ENCODE measurements at places on chromosomes 4 and X.

GRCh38 chr4:164847967-164848649, 28.9 kb upstream of the APELA start:
- no peak for DNase-seq

GRCh38 chrX:107758231-107758766, 17.3 kb downstream of the TSC22D3 start:
- DNase-seq = no peak

- no peak for DNase-seq
Observed at GRCh38 chr4:173858471-173858870, 328.4 kb upstream of the HAND2 start.

GRCh38 chr4:139647184-139647583, 18.4 kb upstream of the MGST2 start:
- no peak for DNase-seq

DNA sequence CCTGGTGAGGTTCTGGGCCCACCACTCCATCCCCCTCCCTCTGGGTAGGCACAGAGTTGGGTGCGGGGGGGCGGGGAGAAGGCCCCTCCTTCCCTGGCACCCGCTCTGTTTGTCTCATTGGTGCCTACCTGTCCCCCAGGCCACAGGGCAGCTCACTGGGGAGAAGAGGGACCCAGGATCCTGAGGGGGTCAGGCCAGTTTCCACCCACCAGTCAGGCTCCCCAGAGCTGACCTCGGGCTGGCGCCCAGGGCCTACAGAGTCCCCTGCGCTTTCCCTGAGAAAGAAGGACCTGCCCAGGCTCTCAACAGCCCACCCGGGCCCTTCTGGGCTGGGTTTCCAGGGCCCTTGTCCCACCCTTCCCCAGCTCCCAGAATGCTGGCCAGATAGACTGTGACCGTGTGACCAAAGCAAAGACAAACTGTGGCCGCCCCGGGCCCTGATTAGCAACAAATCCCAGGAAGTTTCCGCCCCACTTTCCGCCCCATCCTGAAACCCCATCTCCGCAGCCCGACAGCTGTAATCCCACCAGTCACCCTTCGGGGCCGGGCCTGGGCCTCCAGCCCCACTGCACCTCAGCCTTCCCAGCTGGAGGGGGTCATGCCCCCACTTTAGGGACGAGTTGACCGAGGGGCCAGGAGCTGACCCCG, 33.8 kb upstream of the FGFR3 start:
- DNase-seq = no peak

- no peak for DNase-seq
Observed at GRCh38 chr4:166875821-166876220, 358.5 kb downstream of the SPOCK3 start.

DNA sequence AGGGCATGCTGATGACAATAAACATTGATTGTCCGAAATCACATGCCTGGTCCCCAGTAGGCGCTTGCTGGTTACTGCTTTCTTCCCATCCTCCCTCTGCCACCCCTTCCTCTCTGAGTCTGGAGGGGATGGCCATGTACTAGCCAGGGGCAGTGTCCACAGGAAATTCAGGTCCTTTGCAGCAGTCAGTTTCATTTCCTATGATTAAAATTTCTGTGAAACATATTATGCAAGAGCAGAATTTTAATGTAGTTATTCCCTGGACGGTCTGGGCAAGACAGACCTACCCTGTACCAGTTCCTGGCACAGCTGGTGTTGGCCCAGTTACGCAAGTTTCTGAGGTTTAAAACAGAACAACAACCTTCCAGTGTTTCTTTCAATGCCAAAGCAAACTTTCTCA, 28.2 kb upstream of the TLR2 start:
- no peak for DNase-seq

DNA sequence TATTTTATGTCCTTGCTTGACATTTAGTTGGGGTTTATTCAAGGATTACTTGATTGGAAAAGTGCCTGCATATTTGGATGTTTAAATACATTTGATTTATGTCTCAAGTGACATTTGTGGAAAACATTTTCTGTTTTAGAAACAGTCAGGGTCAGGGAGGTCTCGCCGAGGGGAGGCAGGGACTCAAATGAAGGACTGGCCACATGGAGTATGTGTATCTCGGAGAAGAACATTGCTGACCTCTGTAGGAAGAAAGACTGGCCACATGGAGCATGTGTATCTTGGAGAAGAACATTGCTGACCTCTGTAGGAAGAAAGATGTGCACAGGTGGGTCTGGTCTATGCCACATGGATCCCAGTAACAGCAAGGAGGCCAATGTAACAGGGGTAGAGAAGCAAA, 233.6 kb downstream of the TRIML1 start:
- no peak for DNase-seq

GRCh38 chrX:118156254-118156952, 39.8 kb upstream of the KLHL13 start:
- no peak for DNase-seq

DNA sequence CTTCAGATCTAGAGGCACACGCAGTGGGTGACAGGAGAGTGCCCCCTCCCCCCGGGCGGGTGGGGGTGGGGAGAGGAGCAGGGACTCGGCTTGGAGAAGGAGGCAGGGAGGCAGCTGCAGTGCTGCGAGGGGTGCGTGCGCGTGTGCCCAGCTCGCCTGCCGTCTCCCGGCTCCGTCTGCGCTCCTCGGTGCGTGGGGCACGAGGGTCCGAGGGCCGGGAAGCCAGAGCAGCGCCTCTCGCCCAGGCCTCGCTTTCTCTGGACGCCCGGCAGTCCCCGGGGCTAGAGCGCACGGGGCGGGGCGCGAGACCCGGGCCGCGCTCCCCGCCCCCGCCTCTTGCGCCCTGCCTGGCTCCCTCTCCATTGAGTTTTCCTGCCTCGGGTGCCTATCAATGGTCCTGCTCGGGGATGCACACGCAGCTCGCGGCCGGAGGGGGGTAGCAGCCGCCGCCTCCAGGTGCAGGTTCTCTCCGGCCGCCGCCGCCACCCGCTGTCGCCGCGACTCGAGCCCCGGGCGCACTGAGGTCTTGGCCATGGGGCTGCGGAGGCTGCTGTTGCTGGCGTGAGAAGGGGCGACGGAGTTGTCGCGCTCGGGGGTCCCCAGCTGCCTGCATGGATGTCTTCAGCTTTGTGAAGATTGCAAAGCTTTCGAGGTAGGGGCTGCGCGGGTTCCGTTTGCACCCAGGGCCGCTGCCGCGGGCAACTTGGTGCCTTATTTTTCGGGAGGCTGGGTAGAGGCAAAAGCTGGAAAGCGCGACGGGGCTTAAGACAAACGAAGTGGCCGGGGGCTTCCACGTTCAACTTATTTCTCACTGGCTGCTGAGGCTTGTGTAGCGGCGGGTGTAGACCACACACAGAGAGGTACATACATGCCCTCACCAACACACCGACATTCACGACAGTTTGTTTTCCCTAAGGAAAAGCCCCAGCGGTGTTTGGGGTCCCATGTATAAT, at the start of gene FRMPD4:
Gene FRMPD4 (plus strand): TSS at position 113 of the 953 bp plus-strand sequence. CDS start 499 bp downstream, at position 612.
- no peak for DNase-seq

DNA sequence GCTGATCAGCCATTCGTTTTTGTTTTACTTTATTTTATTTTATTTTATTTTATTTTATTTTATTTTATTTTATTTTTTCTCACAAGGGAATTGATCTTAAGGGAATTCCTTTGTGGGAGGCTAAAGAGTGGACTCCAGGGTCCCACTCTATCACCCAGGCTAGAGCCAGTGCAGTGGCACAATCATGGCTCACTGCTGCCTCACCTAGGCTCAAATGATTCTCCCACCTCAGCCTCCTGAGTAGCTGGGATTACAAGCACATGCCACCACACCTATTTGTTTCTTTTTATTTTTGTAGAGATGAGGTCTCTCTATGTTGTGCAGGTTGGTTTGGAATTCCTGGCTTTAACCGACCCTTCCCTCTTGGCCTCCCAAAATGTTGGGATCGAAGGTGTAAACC, 17.5 kb upstream of the PABPC4L start:
- no peak for DNase-seq

GRCh38 chrX:82748906-82749505, 759.1 kb upstream of the POU3F4 start:
- no peak for DNase-seq

DNA sequence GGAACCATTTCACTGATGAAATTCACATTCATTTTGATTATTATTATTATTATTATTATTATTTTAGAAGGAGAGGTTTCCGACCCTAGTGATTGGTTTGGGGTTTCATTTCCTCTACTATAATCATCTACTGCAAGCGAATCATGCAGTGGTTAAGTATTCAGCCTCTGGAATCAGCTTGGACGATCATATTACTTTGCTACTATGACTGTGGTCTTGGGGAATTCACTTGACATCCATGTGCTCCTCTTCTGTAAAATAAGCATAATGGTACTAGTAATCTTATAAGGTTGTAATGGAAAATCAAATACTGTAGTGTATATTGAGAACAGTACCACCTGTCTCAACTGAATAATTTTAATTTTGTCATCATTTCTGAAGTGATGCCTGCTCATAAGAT, 132.1 kb upstream of the SLC4A4 start:
- DNase-seq = no peak

DNA sequence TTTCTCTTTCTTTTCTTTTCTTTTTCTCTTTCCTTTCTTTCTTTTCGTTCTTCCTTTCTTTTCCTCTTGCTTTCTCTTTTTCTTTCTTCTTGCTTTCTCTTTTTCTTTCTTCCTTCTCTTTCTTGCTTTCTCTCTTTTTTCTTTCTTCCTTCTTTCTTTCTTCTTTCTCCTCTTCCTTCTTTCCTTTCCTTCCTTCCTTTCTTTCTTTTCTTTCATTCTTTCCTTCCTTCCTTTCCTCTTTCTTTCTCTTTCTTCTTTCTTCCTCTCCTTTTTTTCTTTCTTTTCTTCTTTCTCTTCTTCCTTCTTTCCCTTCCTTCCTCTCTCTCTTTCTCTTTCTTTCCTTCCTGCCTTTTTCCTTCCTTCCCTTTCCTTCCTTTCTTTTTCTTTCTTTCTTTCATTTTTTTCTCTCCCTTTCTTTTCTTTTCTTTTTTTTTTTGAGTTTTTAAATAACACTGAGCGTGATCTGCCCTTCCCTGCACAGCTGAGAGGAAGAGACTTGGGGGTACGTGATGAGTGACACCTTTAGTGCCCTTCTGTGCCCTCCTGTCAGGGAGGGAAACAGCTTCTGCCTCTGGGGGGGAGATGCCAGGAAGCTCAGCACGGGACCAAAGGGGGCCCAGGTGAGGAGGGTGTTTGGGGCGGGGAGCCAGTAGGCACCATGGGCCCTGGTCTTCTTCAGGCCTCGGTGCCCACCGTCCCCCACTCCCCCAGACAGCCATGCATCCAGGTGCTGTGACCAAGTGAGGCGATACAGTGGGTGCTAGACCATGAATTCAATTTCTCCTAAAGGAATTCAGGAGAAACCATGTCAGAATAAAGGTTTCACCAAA, 36.6 kb upstream of the CDKN2AIP start:
- DNase-seq = no peak

GRCh38 chr4:113300471-113300928, 251.0 kb downstream of the ANK2 start:
- DNase-seq = no peak

DNA sequence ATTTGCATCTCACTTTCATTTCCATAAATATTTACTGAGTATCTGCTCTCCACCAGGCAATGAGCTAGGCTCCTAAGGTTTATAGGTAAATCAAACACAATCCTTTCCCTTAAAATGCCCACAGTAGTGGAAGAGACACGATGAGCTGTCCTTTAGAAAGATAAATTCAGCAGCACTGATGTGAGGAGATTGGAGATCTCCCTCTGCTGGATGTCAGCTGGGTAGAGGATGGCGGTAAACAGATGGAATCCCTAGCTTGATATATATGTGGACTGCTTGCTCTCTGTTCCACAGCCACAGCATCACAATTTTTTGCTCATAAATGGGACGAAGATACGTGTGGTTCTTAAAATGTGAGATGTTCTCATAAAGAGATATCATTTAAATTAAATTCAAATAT, 216.4 kb upstream of the RASGEF1B start:
- DNase-seq = no peak

DNA sequence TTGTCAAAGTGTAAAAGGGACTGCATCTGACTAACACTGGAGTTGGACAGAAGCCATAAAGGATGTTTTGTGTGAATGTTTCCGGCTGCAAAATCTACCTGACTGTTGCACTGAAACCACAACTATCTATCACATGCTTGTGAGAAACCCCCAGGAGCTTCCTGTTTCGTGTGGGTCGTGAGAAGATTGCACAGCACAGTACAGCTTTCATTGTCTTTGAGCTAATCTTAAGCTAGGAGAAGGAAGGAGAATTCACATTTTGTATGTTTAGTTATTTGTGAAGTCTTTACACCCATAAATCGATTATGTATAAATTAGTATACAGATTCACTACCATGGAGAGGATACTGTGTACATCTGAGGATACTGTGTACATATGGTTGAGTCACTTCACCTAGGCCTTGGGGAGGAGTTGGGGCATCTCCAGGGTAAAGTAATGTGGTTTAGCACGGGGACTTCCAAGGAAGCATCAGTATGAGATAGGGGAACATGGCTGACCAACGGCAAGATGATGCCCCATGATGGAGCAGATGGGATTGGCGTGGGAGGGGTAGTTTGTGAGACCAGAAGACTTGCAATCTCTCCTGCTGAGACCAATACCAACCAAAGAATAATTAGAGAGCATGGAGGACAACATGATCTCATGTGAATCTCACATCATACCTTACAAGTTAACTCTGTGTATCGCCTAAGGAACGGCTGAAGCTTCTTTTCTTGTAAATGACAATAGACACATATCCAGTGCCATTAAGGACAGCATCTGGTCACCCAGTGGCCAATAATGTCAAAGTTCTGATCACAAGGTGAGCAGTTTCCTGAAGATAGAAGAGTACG, 43.1 kb upstream of the FAM9C start:
- DNase-seq = no peak

- DNase-seq = no peak
Observed at GRCh38 chr4:140595065-140595464, 26.3 kb upstream of the UCP1 start.

DNA sequence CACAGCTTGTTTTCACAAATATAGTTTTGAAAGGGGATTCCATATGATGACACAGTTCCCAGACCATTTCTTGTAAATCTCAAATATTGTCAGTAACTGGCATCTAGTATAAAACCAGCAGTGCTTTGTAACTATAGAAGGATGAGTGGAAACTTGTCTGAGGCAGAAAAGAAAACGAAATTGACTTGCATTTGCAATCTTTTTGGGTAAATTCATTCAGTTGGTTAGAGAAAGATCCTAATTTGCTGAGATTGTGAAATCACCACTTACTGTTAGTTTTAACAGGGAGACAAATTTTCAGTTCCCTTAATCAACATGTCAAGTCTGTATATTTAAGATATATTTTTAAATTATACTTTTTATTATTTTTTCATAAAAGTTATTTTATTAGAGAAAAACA, 71.5 kb upstream of the VEGFC start:
- no peak for DNase-seq

DNA sequence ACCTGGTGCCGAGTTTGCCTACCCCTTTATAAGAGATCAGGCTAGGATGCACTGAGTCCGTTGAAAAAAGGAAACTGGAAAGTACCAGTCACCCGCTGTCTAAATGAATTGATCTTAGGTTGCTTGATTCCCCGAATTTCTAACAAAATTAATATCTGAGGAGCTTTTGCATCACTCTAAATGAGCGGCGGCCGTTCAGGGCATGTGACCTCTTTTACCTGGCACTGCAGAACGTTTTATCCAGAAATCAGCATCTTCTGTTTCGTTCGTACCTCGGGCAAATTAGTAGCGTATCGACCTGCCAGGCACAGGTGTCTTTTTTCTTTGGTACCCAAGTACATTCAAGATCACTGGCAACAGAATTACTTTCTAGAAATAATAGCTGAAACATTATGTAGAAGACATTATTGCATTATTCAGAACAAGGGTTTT, 876 bp downstream of the KLHL2 start:
- DNase-seq = no peak

Measured in NCI-H2171 (cell line).